ENCODE measurements at places on chromosomes 5 and 9.

DNA sequence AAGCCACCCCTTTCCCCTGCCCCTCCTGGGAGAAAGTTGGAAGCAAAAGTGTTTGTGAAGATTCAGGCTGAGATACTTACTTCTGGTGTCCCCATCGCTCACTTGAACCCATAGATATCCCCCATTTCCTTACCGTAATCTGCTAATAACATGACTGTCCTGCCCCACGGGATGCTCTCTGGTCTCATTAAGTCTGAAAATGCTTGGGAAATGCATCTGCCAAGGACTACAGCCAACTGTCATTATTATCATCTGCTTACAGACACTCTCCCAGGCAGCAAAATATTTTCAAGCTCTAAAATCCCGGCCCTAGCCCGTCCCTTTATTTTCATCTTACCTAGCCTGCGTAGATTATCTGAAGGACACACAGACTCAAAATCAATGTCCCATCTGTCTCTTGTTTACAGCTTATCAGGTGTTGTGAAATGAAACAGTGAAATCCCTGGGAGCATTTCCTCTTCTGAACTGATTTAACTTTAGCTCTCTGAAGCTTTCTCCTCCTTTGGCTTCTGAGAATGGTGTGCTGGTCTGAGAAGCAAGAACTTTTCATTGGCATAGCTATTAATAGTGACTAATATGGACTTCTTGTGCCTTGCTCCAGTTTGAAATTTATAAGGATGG lies 126.9 kb upstream of the OSMR start:
- DNase-seq, result no peak

DNA sequence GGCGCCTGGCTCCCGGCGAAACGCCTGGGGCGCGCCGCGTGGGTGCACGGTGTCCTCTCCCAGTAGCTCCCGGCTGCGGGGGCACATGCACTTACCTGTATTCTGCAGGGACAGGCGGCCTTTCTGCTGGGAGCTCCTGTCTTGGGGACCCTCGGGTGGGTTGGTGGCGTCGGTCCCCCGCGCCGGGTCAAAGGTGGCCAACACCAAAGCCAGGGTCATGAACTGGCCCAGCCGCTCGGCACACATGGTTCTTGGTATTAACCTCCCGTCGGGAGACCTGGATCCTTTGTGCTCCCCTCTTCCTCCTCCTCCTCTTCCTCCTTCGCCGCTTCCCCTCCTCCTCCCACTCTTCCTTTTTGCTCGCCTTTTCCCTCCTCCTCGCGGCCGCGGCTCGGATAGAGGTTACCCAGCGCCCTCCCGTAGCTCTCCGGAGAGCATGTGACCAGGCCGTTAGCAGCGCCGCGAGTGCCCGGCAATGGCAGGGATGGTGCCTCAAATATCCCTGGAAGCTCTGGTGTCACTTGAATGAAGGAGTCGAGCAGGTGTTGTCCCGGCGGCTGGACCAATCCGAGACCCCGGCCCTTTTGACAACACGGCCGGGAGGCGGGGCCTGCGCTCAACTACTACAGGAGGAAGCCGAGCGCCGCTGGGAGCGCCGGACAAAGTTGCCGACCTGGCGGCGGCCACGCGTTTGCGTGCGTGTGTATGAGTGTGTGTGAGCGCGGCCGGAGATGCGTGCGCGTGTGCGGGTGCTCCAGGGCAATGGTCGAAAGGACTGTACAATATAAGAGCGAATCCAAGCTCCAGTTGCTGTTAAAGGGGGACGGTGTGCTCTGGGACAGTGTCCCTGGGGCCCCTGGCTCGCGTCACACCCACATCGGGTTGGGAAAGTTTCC lies at the start of gene STC2:
STC2 (minus strand) TSS at position 467 of the 896 bp plus-strand sequence; CDS start at position 246, 221 bp downstream.
- DNase-seq, result no peak

DNA sequence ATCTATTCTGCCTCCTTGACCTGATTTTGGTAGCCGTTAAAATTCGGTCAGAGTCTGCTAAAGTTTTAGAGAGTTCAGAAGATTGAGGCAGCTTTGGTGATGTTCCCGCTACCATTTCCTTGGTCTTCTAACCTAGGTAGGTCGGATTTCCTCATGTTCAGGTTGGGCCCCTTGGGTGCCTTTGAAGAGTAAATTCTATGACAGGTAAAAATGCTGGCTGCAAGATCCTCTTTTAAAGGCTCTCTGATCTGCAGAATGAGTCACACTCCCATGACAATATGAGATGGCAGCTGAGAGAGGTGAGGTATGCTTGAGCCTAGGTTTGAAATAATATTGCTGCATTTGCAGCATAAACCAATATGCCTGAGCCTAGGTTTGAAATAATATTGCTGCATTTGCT lies 198.9 kb downstream of the TSSK1B start:
- DNase-seq, result no peak

DNA sequence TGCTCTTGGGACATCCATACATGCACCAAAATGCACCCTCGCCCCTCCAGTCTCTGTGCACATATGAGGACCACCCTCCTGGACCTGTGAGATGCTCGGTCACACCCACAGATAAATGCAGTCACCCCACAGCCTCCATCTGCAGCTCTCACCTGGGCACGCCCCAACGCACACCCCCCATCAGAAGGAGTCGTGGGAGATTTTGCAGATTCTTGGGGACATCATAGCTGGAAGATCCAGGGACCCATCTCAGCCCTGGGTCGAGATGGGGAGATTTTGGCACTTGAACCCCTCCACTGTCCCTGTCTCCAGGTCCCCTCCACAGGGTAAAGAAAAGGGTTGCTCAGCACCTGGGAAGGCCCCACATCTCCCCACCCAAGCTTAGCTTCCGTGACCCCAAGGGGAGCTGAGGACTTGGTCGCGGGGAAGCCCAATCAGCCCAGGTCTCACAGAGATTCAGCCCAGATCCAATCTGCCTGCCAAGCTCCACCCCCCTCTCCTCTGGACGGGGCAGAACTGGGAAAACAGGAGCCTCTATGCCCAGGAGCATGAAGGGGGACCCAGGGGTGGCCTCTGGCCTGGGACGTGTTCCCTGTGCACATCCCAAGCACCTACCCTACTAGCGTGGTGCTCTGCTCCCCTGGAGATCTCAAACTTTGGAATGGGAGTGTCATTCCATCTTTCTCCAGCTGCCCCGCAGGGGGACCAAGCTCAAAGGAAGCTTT lies 89.2 kb upstream of the LMX1B start:
- no peak for DNase-seq

GRCh38 chr9:131266266-131267229 lies 9.8 kb downstream of the FAM78A start:
- DNase-seq, result no peak

DNA sequence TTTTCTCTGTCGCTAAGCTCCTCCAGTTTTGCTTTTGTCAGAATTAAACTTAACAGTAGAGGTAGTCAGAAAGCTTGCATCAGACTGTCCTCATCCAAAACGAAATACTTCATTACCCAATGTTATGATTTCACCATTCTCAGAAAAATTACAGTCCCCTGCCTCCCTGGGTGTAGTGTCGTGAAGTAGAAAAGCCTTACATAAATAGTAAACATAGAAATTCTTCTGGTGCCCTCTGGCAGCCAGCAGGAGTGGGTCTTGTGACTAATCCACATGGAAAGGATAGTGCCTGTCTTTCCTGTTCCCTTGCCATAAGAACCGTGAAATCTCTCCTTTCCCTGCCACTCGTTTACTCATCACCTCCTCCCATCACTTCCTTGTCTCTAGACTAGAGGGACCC lies 230.6 kb downstream of the GNA14 start:
- DNase-seq, result no peak

GRCh38 chr9:82456642-82457041 lies 468.1 kb downstream of the SPATA31D1 start:
- no peak for DNase-seq

DNA sequence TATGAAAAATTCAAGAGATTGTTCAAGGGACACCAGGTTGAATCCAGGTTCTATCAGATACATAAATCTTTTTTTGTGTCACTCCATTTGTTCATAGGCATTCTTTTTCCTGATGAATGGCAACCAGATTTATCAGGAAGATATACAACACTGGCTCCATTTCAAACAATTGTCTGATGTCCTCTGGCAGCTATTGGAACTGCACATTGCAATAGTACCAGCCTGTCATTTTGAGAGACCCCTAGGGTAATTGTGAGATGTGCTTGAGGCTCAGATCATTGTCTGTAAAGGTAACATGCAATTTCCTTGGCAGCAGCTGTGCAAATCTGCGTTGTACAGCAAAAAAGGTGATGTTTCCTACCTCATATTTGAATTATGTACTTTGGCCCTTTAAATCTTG lies 25.9 kb downstream of the KCTD16 start:
- no peak for DNase-seq

GRCh38 chr5:149221326-149221725 lies 50.3 kb upstream of the AFAP1L1 start:
- no peak for DNase-seq

- no peak for DNase-seq
These were observed 614 bp upstream of the LCN6 start for GRCh38 chr9:136748666-136749611.

DNA sequence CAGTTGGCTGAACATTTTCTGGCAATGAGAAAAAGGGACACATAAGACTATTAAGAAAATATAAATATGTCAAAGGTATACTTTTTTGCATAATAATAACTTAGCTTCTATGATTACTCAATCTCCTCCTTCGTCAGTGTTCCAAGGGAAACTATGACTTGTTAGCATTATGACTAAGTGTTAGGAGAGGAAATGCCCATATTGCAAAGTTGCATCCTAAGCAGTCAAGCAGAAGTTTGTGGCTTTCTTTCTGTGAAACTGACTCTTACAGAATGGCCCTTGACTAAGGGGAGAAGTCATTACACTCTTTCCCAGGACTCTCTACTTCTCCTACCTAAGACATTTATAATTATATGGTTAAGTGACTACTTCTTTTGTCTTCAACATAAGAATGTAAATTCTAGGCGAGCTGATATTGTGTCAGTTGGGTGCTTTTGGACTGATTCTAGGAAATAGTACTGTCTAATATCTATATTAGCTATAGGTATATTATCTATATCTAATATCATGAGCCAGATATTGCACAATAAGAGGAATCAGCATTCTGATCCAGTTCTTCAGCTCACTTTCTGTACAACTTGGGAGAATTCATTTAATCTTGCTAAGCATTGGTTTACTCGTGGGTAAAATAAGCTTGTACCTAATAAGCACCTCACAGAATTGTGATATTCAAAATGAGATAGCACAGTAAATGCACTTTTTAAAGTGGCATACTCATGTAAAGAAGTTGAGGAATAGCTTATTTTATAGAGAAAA lies 16.4 kb upstream of the SPINK6 start:
- DNase-seq, result no peak

DNA sequence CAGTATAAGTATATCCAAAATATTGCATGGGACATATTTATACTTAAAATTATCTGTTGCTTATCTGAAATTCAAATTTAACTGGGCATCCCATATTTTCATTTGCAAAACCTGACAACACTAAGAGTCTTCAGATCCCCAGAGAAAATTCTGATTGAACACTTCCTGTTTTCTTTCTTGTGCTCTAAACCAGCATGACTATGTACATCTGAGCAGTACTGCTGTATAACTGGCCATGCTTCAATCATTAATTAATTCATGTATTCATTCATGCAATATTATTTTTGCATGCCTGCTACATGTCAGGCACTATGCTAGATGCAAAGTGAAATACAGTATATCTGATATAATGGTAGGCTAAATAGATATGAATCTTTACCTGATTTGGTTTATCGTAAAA lies 461.2 kb downstream of the TLR4 start:
- DNase-seq, result no peak

GRCh38 chr9:134730761-134731496 lies 89.3 kb downstream of the COL5A1 start:
- DNase-seq, result no peak

DNA sequence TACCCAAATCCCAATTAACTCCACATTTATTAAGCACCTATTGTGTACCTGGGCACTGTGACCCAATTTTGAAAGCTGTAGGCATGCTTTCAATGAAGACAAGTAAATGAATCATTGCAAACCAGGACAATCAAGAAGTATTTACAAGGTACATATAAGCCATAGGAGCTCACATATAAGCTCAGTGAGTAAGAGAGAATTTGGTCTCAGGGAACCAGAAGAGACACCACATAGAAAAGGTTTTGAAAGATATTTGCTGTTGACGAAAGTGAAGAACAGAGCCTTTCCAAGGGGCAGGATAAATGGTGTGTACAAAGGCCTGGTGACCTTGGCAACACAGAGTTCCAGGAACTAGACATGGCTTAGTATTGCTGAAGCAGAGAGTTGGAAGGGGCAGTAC lies 187.6 kb downstream of the CD180 start:
- DNase-seq, result no peak

GRCh38 chr9:28166179-28166578 lies 592.9 kb upstream of the C9orf72 start:
- no peak for DNase-seq

- DNase-seq, result no peak
These were observed 10.9 kb downstream of the RIC1 start for GRCh38 chr9:5639816-5640215.

DNA sequence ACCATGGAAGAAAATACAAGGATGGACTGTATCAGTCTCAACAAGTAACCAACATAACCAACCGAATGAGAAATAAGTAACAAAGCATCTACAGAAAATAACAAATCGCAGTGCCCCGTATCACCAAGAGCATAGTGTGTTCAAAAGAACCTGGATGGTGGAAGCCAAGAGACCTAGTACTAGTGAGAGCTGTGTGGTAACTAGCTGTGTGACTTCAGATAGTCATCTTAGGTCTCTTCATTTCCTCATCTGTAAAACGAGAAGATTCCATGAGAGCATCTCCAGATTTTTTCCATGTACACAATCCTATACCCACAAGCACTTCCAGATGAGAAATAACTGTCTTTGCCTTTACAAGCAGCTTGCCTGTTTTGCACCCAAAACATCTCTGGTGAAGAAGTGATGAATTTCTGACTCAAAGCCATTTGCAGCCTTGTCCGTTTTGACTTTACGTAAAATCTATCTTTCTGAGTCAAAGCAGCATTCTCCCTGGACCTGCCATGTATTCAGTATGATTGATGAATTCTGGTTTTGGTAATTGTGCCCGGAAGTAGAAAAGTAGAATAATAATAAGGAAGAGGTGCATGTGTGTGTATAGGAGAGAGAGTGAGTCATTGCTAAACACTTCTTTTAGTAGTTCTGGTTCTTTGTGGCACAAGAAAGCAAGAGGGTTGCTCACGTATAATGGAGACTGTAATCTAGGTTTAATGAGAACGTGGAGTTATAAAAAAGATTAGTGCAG lies 41.0 kb downstream of the AOPEP start:
- DNase-seq, result no peak

DNA sequence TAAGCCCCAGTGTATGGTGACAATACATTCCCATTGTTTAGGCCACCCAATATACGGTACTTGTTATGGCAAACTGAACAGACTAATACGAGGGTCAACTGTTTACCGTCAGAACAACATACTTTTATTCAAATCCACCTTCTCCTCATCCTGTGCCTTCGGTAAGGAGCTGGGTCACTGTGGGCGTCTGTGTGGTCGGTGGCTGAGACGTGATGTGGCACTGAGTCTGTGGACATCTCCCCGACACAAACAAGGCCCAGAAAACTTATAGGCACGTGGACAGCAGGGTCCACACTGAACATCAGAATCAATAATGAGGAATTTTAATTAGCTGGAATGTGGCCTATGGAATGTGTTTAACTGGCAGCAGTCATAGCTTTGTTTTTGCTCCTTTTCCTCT lies 154.3 kb upstream of the IRX2 start:
- no peak for DNase-seq

- no peak for DNase-seq
These were observed 46.5 kb upstream of the ADAMTS19 start for GRCh38 chr5:129413570-129413969.

GRCh38 chr9:124477211-124477647 lies 27.0 kb downstream of the ADGRD2 start:
- no peak for DNase-seq
